ENCODE measurements at places on chromosomes 12 and 14. TPM values are rescaled to one million over a fixed set of nuclear protein-coding genes. Genes with fewer than 3 reads are reported as not detected.

- no peak for DNase-seq
Measured at GRCh38 chr14:30600922-30601918, 20.9 kb upstream of the SCFD1 start.

- DNase-seq = no peak
Measured at GRCh38 chr12:54328595-54329337, 3.8 kb downstream of the COPZ1 start.

- DNase-seq = no peak
Measured at GRCh38 chr12:124179936-124180607, 114.8 kb upstream of the RFLNA start.

- no peak for DNase-seq
Measured at GRCh38 chr12:95877622-95878021, 18.9 kb downstream of the SNRPF start.

DNA sequence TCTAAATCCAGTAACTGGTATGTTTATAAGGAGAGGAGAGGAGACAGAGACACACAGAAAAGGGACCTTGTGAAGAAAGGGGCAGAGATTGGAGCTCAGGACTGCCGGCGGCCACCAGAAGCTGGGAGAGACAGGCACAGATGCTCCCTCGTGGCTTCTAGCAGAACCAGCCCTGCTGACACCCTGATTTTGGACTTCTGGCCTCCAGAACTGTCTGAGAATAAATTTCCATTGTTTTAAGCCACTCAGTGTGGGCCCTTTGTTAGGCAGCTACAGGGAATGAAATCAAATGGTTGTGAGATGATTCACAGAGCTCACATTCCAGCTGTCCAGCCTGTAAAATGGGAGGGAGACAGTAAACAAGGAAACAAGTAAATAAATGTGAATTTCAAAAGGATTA is 47.6 kb downstream of the TMEM132C start:
- no peak for DNase-seq

DNA sequence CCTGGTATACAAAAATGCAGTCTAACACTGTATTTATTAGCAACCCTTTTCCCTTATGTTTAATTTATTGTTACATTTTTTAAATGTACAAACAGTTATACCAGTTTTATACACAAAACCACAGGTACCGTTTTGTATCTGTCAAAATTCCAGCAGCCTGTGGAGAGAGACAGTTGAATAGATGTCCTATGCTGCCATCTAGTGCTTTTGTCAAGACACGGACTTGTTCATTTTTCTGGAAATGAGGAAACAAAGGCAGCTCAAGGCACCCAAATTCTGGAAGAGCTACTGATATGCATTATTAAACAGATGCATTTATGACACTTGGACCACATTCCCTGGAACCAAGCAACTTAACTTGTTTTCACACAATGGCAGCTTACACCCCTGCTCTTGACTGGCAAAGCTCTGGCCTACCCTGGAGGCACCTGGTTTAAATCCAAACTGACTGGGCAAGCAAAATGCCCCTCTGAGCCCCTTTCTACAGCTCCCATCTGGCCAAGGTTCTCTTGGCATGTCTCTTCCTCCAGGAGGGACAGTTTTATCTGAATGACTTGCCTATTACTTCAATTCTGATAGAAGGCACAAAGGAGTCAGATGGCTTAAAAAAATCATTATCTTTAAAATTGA is 286.9 kb upstream of the PRKD1 start:
- DNase-seq = no peak

GRCh38 chr12:78418919-78419318 is 445.7 kb upstream of the SYT1 start:
- no peak for DNase-seq

GRCh38 chr14:99664058-99664936 is 19.4 kb downstream of the HHIPL1 start:
- DNase-seq = no peak

GRCh38 chr14:98847521-98848468 is 424.2 kb downstream of the BCL11B start:
- DNase-seq = no peak

DNA sequence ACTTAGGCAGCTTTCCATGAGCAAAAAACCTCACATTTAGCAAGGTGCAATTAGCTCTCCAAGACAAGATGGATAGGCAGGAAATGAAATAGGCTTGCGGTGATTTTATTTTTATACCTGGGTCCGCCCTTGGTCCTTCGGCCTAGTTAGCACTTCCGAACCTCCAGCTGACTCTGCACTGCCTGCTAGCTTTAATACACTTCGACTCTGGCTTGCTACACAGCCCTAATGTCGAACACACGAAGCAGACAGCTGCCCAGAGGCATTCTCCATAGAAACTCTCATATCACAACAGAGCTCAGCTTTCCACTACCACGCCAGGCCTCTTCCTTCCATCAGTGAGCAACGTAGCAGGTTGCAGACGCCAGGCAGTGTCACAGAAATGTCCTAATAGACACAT is 688.0 kb downstream of the VRK1 start:
- DNase-seq = no peak

DNA sequence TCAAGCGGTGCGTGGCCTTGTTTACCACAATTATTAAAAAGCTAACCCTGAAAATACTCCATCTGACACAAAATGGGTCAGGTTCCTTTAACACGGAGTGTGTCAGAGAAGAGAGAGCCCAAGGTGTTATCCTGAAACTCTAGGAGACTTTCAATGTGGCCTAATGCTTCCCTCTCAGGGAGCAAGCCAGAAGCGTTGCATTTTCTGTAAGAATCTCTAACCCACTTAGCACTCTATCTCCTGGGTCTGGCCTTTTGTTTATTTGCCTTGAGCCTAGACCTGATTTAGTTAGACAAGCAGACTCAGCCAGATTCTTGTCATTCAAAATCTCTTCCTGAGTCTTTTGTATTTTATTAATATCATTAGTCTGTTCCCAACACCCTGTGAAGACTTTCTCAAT is 184.0 kb upstream of the SYT1 start:
- no peak for DNase-seq

DNA sequence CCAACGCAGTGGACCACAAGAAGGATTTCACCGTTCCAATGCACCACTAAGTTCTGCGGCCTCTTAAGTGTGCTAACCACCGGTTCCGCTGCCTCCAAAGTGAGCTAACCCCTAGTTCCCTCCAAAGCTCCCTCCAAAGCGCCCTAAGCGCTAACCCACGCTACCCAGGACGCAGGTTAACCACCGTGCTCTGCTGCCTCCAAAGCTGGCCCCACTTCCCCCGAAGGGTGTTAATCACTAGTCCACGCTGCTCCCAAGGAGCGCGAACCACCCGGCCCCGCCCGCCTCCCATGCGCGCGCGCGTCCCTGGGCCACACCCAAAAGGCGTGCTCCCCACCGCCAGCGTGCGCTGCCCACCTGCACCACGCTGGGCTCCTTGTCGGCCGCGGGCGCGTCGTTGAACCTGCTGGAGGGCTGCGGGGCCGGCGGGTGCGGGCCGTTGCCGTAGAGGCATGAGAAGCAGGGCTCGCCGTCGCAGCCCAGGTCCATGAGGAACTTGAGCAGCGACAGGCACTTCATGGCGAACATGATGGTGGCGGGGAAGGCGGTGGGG is 11.7 kb downstream of the FAM181A start:
- no peak for DNase-seq

CBLN3 gene
- total RNA-seq = 2.5 TPM

CHGA gene
- 218 TPM for total RNA-seq

EIF2S3B gene
- total RNA-seq = 0.61 TPM

All from left colon (tissue), 2 donors.